Nasal cavity respiratory epithelium epithelial cell of viscerocranial mucosa (primary cell): ENCODE measurements at places on chromosomes 11 and 22. TPM values are rescaled to one million over a fixed set of nuclear protein-coding genes. Genes with fewer than 3 reads are reported as not detected.

The MS4A3 gene
- total RNA-seq: not detected in 2 replicates

The SLC37A2 gene
- 26.7 and 39.7 TPM in 2 replicates for total RNA-seq

The NXPE4 gene
- not detected in 2 replicates for total RNA-seq

The IL18 gene
- 23.3 and 40.0 TPM in 2 replicates for total RNA-seq

The SLC22A8 gene
- not detected in 2 replicates for total RNA-seq

The LGALS12 gene
- not detected in 2 replicates for total RNA-seq

The FAM227A gene
- total RNA-seq: 0.34 and 1.4 TPM in 2 replicates

The PGM2L1 gene
- 1.4 and 5.6 TPM in 2 replicates for total RNA-seq

The PIH1D2 gene
- total RNA-seq: 0.50 and 0.68 TPM in 2 replicates

The CREB3L1 gene
- 1.5 TPM in 1 of 2 replicates, not detected in the other for total RNA-seq
